CD4-positive, alpha-beta T cell treated with Interleukin-17A for 4 hours (primary cell): ENCODE measurements at places on chromosomes 2 and 18.

- DNase-seq: peak; percentile 30
Measured at GRCh38 chr18:7946734-7947377, 379.7 kb downstream of the PTPRM start.

DNA sequence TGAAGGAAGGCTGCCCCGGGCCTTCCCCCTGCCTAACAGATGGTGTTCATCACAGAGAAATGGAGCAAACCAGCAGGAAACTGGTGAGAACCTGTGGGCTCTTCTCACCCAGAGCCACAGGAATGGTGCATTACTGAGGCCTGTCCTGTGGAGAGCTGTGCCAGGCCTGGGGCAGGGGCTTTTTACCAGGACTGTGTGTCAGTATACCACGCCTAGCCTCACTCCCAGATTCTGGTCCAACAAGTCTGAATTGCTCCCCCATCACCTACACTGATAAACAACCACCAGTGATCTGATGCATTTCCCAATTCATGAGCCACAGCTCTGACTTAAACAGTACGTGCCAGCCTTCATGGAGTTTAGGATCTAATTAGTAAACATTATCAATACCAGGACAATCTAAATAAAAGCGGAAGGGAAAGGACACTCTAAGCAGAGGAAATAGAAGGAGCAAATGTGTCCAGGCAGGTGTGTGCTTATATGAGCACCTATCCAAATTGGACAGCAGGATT is 8.9 kb upstream of the DGUOK start:
- DNase-seq: no peak

DNA sequence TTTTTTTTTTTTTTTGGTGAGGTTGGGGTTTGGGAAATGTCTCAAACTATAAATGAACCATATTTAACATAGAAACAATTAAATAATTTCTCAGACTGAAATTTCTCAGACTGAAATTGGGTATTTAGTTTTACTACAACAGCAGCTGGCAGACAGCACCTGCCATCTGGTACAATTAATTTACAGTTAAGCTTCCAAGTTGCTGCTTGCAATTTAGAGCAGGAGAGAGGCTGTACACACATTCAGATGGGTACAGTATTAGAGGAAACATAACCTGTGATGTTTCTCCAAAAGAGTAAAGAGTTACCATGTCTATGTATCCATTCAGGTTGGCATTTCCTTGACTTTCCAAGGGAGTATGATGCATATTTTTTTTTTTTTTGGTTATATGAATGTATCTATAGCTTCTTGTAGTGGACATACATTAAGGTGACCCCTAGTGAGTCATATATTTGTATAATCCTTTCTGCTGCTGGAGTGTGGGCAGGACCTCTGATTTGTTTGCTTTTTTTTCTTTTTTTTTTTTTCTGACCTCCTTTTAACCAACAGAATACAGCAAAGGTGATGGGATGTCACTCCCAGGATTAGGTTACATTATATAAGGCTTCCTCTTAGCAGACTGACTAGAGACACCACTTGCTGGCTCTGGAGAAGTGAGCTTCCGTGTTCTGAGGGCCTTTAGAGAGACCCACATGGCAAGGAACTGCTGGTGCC is 201.7 kb downstream of the PTH2R start:
- no peak for DNase-seq

DNA sequence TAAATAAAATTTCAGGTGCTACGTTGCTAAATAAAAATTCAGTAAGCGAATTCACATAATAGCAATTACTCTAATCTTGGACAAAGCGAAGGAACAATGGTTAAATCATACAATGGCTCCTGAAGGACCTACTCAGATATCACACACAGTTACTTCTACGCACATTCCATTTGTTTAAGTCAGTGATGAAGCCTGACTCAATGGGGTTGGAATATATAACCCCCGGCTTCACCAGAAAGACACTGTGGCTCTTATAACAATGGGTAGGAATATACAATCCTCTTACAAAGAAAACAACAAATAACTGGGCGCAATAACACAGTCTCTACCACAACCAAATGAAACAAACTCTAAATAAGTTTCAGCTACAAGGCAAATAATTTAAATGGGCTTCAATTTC is 349.5 kb downstream of the IRS1 start:
- DNase-seq: no peak

DNA sequence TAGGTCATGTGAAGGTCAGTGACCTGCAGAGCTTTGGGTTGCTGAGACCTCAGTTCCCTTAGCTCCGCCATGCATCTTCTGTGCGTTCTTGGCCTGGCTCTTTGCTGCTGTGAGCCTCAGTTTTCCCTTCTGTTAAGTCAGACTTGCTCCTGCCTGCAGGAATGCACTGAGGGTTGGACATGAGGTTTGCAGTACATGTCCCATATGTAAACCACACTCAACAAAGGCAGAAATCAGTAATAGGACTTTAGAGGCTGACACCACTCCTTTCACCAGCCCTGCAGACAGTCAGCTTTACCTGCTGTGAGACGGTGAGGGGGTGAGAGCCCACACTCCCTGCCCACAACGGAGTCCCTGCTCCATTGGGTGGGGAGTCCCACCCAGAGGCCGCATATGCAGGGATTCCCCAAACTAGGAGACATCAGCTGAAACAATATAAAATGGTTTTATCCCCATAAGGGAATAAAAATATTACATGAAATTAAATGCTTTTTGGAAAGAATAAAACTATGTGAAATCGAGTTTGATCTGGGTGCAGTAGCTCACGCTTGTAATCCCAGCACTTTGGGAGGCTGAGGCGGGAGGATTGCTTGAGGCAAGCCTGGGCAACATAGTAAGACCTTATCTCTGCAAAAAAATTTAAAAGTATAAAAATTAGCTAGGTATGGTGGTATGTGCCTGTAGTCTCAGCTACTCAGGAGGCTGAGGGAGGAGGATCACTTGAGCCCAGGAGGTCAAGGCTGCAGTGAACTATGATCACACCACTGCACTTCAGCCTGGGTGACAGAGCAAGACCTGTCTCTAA is 55.1 kb downstream of the MYO7B start:
- no peak for DNase-seq

DNA sequence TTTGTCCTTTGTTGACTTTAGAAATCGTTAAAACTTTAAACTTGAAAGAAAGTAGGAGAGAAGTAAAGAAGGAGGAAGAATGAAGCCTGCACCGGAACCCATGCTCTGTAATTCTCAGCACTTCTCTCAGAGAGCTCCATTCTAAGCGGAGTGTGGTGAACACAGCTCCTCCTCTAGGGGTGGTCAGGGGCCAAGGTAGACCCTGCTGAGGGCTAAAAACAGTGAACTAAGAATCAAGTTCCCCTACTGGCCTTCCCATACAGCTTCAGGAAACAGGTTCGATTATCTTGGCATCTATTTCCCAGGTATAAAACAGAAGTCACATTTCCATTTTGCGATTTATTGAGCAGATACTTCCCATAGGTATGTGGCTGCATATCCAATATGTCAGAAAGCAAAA is 92.7 kb upstream of the ASAP2 start:
- DNase-seq: no peak

GRCh38 chr2:26917135-26917836 is 53.2 kb upstream of the MAPRE3 start:
- no peak for DNase-seq

DNA sequence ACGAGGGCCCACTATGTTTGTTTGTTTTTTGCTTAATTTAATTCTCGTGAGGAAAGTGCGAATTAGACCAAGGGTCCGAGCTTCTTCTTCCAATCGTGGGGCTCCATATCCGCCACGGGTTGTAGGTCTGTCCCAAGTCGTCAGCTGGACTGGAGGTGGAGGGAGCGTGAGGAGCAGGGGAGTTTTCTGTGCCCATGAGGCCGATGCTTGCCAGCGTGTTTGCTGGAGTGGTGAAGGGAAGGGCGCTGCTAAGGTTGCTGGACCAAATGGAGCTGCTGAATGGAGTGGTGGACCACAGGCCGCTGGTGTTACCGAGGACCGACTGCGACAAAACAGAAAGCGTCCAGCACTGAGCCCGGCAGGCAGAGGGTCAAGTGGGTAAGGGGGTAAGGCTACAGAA is 43.7 kb downstream of the ZAP70 start:
- DNase-seq: no peak

DNA sequence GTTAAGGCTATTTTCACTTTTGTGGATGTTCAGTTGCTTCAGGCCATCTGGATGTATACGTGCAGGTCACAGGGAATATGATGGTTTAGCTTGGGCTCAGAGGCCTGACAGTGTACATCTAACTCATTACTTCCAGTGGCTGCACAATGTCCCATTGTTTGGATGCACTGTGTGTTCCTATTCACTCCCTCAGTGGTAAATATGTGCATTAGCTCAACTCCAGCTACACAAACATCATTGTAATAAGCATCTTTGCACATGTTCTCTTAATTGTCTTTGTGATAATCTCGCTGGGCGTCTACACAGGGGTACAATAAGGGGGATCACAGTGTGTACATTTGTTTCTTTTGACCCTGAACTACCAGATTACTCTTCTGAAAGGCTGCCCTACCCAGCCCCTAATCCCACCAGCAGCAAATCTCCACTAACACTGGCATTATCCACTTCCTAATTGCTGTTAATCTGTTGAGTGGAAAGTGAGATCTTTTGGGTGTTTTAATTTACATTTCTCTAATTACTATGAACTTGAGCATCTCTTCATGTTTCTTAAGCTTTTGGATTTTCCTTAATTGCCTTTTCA is 56.1 kb upstream of the POLE4 start:
- DNase-seq: no peak

- peak; percentile 73 for DNase-seq
Measured at GRCh38 chr18:13313006-13313686, 94.6 kb downstream of the LDLRAD4 start.

DNA sequence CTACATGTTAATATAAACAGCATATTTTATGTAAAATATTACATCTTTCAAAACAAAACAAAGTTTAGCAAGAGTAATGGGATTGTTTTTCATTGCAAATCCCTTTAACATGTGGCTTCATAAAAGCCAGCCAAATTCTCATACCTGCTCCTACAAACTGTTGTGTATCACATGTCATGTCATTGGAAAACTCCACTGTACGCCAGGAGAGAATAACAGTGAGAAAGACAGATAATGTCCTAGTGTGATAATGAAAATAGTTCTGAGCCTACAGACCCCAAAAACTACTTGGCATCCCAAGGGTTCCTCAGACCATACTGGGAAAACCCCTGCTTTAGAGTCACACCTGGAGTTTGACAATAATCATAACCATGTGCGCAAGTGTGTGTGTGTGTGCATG is 182.7 kb upstream of the HNRNPA3 start:
- no peak for DNase-seq

- no peak for DNase-seq
Measured at GRCh38 chr2:133475610-133476009, 92.7 kb downstream of the NCKAP5 start.

DNA sequence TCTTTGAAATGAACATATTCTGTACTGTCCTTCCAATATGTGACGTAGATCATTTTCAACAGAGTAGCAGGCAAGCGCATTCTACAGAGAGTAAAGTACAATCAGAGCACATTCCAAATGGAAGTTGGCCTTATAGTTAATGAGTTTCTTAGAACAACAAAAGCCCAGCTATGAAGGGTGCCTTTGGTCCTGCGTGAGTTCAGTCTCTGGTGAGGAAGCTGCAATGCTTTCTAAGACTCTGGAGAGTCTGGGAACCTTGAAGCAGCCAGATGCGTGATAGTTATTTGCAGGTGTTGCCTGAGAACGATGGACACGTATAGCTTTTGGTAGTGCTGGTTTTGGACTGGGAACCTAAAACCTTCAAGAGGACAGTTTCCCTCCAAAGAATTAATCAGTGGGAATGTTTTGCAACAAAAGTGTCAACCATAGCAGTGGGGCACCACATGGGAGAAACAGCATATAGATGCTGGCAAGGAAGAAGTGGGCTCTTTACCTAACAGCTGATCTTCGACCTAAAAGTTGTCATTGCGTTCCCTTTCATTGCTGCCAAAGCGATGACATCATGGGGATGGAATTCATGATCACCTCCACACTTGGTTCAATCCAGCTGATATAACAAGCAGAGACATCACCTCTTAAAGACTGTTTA is 9.3 kb upstream of the SNORC start:
- no peak for DNase-seq

- no peak for DNase-seq
Measured at GRCh38 chr2:14424478-14425390, 207.8 kb upstream of the LRATD1 start.

DNA sequence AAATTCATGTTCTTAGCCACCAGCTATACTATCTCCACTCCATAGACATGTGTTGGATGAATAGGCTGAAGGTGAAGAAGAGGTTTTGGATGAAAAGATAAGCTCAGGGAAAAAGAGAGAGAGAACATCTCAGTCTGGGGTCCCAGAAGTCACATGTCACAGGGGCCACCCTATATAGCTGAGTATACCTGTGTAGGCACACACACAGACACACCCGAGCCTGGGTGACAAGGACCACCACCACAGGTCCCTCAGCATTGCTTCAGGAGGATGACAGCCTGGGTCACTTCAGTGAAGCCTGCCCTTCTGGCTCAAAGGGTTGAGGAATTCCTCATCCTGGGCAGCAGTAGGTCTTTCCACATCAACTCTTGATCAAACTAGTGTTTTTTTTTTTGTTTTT is 56.2 kb downstream of the POLR1A start:
- no peak for DNase-seq

DNA sequence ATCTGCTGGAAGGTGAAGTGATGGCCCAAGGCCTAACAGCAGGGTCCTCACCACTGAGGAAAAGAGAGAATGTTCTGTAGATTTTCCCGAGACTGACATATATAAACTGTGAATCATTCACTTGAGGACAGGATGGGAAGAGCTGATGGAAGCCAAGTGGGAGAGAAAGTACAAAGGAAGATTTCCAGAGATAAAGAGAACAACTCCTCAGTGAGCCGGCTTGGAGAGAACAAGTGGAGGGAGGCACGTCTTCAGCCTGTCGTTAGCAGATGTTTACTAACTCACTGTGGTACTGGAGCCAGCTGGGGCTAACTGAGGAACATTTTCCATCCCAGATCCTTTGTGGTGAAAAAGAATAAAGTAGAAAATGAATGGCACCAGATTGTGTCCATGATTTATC is 552.9 kb upstream of the TNP1 start:
- DNase-seq: no peak

DNA sequence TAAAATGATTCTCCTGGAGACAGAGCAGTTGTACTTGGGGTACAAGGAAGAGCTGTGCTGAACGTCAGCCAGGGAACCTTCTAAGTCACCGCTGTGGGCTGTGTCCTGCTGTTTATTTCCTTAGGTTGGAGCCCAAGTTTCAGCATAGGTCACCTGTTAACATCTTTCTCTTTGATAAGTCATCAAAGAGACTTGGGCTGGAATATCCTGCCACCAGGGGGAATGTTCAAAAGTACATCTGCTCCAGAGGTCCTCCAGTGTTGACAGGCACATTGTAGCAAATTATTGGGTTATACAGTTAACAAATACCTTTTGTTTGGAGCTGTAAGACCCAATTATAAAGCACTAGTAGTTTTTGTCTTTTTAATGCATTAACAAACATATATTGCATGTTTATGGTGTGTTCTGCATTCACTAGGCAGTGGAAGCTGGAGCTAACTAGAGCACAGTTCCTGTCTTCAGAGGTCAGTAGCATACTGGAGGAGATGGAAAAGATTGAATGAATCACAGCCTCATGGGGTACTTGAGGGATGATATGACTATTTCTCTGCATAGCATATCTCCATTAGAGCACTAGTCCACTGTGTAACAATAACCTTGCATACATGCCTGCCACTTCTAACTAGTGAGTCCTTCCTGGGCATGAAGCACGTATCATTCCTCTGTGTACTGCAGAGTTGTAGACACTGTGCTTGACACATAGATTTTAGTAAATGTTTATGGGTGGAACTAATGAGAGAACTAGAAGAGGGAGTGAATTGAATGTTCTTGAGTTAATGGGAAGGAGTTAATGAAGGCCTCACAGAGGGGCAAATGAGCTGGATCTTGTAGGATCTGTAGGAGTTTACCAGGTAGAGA is 182.1 kb downstream of the AGAP1 start:
- DNase-seq: no peak

GRCh38 chr2:236612737-236613136 is 43.1 kb downstream of the ACKR3 start:
- DNase-seq: no peak
